ENCODE measurements at places on chromosomes 11 and 22.

DNA sequence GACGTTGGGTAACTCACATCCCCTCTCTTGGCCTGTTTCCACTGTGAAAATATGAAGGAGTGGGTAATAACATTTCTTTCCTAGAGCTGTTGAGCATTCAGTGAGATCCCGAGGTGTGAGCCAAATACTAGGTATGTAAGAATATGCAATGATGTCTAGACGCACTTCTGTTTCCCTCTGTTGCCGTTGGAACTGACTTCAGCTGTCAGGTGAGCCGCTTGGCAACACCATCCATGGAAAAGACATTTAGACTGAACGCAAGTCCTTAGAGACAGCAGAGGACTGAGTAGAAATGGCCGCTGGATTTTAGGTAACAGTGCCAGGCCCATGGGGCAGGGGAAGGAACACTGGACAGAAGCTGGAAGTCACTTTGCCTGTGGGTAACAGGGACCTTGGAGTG lies 29.5 kb upstream of the SHANK2 start:
- H3K4me1 ChIP-seq = no peaks in the 10 kb centered on the region
- no peaks in the 10 kb centered on the region for H3K36me3 ChIP-seq
- peak; percentile 10 for DNase-seq
- H3K4me3 ChIP-seq = no peak overlapping the region
- H3K27me3 ChIP-seq = no peaks in the 10 kb centered on the region

- no peak overlapping the region for H3K4me3 ChIP-seq
- no peak overlapping the region for H3K27ac ChIP-seq
- H3K27me3 ChIP-seq = no peaks in the 10 kb centered on the region
- no peaks in the 10 kb centered on the region for H3K36me3 ChIP-seq
These were observed 229.0 kb downstream of the TMEM135 start for GRCh38 chr11:87266751-87267150.

DNA sequence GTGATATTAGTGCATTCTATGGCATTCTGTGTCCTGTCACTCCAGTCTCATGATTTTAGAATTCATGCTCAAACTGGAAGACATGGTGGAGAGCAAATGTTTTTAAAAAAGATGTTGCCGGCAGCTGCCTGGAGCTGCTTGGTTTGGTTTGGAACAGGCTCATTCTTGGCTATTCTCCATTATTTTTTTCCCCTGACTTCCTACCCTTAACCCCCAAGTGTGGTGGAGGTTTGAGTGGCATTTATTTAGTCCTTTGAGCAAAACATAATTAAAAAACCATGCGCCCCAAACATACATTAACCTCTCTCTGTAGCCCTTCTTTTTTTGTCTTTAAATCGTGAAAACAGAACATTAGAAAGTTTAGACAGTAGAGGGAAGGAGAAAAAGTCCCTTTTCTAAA lies 94.7 kb downstream of the LDLRAD3 start:
- H3K4me3 ChIP-seq = no peak overlapping the region
- peaks cover 4% of the 10 kb centered on the region for H3K36me3 ChIP-seq
- DNase-seq = no peak
- no peak overlapping the region for H3K27ac ChIP-seq

DNA sequence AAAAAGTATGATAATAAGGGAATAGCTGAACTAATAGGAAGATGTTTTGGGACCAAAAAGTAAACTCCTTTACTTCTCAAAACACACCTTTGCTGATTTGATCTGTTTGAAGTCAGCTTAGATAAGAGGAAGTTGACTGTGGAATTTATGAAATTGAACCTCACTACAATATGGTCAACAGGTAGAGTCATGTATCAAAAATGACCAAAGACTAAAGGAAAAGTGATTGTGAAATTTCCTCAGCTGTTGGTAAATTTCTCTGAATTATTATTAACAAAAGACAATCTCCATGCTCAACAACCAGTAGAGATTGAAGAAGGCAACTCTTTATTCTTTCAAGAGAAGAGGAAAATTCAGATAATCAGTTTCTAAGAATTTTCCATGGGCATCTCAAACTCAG lies 826.5 kb downstream of the KCNA4 start:
- no peak for DNase-seq
- no peaks in the 10 kb centered on the region for H3K27me3 ChIP-seq
- H3K27ac ChIP-seq = no peak overlapping the region
- no peaks in the 10 kb centered on the region for H3K4me1 ChIP-seq
- no peaks in the 10 kb centered on the region for H3K36me3 ChIP-seq

GRCh38 chr11:135004495-135004894 lies 592.5 kb upstream of the B3GAT1 start:
- H3K27ac ChIP-seq = no peak overlapping the region
- no peak overlapping the region for H3K4me3 ChIP-seq
- no peaks in the 10 kb centered on the region for H3K27me3 ChIP-seq
- no peak for DNase-seq
- no peaks in the 10 kb centered on the region for H3K36me3 ChIP-seq

GRCh38 chr11:24240496-24241175 lies 256.2 kb upstream of the LUZP2 start:
- H3K27me3 ChIP-seq = no peaks in the 10 kb centered on the region
- DNase-seq = no peak
- no peaks in the 10 kb centered on the region for H3K4me1 ChIP-seq
- H3K36me3 ChIP-seq = peaks cover 2% of the 10 kb centered on the region

DNA sequence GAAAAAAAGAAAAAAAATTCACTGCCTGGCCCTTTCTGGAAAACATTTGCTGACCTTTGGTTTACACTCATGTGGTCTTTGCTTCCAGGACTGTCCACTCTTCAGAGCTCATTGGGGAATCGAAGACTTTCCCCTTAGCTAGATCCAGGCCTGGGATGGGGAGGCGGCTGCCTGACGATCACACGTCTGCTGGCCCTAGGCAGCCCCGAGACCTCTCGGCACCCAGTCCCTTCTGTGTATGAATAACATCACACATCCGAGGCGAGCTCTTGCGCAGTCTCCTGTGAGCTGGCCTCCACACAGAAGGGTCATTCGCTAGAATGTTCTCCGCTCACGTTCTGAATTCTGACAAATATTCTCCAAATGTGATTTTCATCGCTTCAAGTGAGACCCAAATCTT lies 25.7 kb upstream of the GAL start:
- H3K27ac ChIP-seq = no peak overlapping the region
- no peaks in the 10 kb centered on the region for H3K27me3 ChIP-seq
- no peaks in the 10 kb centered on the region for H3K4me1 ChIP-seq
- no peak for DNase-seq
- H3K4me3 ChIP-seq = no peak overlapping the region

DNA sequence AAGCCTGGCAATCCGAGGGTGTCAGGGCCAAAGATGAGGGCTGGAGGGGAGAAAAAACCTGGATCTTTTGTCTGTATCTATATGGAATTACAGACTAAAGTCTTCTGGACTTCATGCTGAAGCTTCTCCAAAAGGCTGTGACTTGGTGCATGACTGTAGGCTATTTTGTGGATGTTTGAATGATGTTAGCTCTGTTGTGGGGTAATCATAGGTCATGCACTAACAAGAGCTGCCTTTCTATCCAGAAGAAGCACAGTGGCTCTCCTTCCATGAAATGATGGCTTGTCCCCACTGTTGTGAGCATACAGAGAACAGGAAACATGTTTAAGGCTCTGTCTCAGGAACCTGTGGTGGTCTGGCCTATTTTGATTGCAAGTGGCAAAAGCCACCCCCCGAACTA lies 263.3 kb upstream of the PLET1 start:
- H3K4me1 ChIP-seq = no peaks in the 10 kb centered on the region
- H3K36me3 ChIP-seq = no peaks in the 10 kb centered on the region
- no peak for DNase-seq
- H3K27me3 ChIP-seq = no peaks in the 10 kb centered on the region
- H3K27ac ChIP-seq = no peak overlapping the region
- no peak overlapping the region for H3K4me3 ChIP-seq

- H3K4me3 ChIP-seq = no peak overlapping the region
- no peaks in the 10 kb centered on the region for H3K36me3 ChIP-seq
- H3K27me3 ChIP-seq = no peaks in the 10 kb centered on the region
These were observed 44.3 kb downstream of the LINC01488 start for GRCh38 chr11:69525516-69526452.

DNA sequence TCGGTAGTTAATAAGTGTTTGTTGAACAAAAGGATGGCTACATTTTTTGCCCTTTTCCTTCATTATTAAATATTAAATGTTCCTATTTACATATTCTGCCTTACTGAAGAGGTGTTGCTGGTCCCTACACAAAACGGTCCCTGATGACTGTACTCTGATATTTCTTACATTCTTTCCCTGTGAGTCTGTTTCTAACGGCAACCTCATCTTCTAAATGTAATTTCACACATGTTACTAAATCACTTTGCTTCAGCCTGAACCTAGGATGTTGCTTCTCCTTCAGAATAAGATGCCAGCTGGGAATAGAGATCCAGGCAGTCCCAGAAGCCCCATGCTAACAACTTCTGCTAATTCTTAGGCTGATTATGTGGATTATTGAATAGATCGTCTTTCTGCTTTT lies 50.3 kb downstream of the SPON1 start:
- no peaks in the 10 kb centered on the region for H3K36me3 ChIP-seq
- H3K27me3 ChIP-seq = no peaks in the 10 kb centered on the region
- H3K4me1 ChIP-seq = no peaks in the 10 kb centered on the region

DNA sequence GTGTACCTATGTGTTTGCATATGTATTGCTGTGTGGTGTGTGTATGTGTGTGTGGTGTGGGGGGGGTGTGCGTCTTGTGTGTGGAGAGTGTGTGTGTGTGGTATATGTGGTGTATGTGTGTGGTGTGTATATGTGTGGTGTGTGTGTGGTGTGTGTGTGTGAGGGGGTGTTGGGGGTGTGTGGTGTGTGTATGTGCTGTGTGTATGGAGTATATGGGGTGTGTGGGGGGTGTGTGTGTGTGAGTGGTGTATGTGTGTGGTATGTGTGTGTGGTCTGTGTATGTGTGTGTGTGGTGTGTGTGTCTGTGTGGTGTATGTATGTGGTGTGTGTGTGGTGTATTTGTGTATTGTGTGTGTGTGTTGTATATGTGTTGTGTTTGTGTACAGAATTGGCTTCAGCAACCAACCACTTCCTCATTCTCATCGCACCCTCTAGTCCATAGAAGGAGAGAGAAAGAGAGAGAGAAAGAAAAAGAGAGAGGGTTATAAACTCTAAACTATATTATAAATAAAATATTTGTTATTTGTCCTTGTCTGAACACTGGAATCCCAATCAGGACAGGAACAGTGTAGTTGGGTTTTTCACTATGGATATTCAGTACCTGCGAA lies 13.7 kb downstream of the SAA4 start:
- no peaks in the 10 kb centered on the region for H3K36me3 ChIP-seq
- no peaks in the 10 kb centered on the region for H3K27me3 ChIP-seq
- no peaks in the 10 kb centered on the region for H3K4me1 ChIP-seq
- DNase-seq = no peak
- H3K4me3 ChIP-seq = no peak overlapping the region
- H3K27ac ChIP-seq = no peak overlapping the region

- H3K27me3 ChIP-seq = no peaks in the 10 kb centered on the region
- H3K4me1 ChIP-seq = no peaks in the 10 kb centered on the region
- DNase-seq = peak; percentile 27
- H3K27ac ChIP-seq = no peak overlapping the region
These were observed 42.9 kb upstream of the PRR5 start for GRCh38 chr22:44659140-44659539.

- H3K4me1 ChIP-seq = no peaks in the 10 kb centered on the region
- H3K27ac ChIP-seq = no peak within 1 kb of the TSS
- peaks cover 8% of the 10 kb centered on the region for H3K36me3 ChIP-seq
- no peaks in the 10 kb centered on the region for H3K27me3 ChIP-seq
- DNase-seq = peak; percentile 56
- H3K4me3 ChIP-seq = no peak within 1 kb of the TSS
These were observed at the start of gene MS4A15 for GRCh38 chr11:60756307-60757032. Gene MS4A15 (plus strand): TSS chr11:60756867. CDS start chr11:60763734, 6,867 bp downstream.

- H3K36me3 ChIP-seq = no peaks in the 10 kb centered on the region
- no peak overlapping the region for H3K27ac ChIP-seq
- H3K4me3 ChIP-seq = no peak overlapping the region
- no peaks in the 10 kb centered on the region for H3K4me1 ChIP-seq
These were observed 21.0 kb downstream of the SPECC1L start for GRCh38 chr22:24291515-24292201.

GRCh38 chr11:68913188-68913587 lies 9.5 kb downstream of the IGHMBP2 start:
- no peak overlapping the region for H3K4me3 ChIP-seq
- no peaks in the 10 kb centered on the region for H3K27me3 ChIP-seq

- H3K36me3 ChIP-seq = peaks cover 36% of the 10 kb centered on the region
- H3K27ac ChIP-seq = no peak overlapping the region
- H3K4me1 ChIP-seq = no peaks in the 10 kb centered on the region
- no peak for DNase-seq
- H3K27me3 ChIP-seq = no peaks in the 10 kb centered on the region
These were observed 419 bp downstream of the ANKRD49 start for GRCh38 chr11:94494126-94494680.

DNA sequence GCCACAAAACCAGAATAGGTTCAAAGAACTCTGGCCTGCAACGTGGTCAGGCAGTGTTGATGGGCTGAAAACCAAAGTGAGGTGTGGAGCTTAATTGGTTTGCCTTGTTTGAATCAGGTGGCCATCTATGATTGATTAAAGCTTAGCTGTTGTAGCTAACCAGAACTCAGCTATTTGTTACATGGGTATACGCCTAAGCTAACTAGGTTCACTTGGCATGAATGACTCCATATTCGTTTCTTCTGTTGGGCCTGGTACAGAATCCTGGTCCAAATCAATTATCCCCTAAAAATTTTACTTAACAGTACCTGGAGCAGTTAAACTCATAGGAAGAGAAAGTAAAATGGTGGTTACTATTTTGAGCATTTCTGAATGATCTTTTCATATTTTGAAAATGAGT lies 7.7 kb upstream of the BAIAP2L2 start:
- H3K27me3 ChIP-seq = no peaks in the 10 kb centered on the region
- no peak overlapping the region for H3K27ac ChIP-seq
- no peaks in the 10 kb centered on the region for H3K4me1 ChIP-seq
- H3K4me3 ChIP-seq = no peak overlapping the region

DNA sequence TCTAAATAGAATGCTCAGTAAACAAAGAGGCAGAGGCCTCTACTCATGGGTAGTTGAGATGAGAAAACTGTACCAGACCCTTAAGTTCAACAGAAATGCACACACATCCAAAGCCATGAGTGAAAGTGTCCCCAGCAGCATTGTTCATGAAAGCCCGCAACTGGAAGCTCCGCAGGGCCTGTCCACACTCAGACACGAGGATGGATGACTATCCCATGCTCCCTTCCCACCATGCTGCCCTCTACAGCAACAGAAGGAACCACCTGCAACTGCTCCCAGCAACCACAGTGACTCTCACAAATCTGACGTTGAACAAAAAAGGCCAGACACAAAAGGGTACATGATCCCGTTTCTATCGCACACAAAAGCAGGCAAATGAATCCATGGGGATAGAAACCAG lies 76.9 kb upstream of the ANO1 start:
- peaks cover 7% of the 10 kb centered on the region for H3K27me3 ChIP-seq
- no peak overlapping the region for H3K4me3 ChIP-seq
- DNase-seq = no peak
- no peaks in the 10 kb centered on the region for H3K36me3 ChIP-seq
- peaks cover 6% of the 10 kb centered on the region for H3K4me1 ChIP-seq

DNA sequence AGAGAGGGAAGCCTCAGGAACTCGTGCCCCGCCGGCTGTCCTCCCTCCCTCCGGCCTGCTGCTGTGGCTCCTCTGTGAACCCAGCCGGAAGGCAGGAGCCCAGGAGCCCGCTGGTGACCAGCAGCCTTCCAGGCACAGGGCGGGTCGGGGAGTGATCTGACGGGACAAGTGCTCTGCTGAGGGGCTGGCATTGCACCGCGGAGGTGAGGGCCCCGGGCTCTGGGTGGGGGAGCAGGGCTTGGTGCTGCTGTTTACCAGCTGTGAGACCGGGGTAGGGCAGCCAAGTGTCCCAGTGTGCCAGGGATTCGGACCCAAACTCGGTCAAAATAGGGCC lies 53.3 kb downstream of the FLRT1 start:
- DNase-seq = no peak
- H3K4me1 ChIP-seq = no peaks in the 10 kb centered on the region
- H3K27ac ChIP-seq = no peak overlapping the region
- no peaks in the 10 kb centered on the region for H3K36me3 ChIP-seq
- no peak overlapping the region for H3K4me3 ChIP-seq
